ENCODE measurements at places on chromosomes 12 and 14.

GRCh38 chr12:93722835-93723567, 45.8 kb downstream of the CRADD start:
- DNase-seq = no peak

GRCh38 chr12:113092607-113093408, 36.3 kb downstream of the DTX1 start:
- no peak for DNase-seq

DNA sequence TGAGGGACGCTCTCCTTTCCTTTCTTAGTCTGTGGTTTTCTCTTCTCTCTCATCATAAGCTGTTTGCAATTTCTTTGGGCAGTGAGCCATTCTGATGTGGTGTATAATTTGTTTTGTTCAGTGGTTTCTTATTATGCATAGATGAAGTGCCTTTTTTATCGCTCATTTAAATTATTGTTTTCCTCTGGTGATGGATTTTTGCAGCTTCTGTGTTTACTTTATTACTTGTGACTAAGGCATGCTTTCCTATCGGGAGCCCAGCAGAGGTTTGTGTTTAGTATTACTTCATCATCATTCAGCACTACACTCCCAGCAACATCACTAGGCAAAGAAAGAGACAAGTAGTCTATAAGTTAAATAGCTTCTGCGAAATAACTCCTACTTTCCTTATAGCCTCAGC, 586.6 kb upstream of the NOVA1 start:
- DNase-seq = no peak

DNA sequence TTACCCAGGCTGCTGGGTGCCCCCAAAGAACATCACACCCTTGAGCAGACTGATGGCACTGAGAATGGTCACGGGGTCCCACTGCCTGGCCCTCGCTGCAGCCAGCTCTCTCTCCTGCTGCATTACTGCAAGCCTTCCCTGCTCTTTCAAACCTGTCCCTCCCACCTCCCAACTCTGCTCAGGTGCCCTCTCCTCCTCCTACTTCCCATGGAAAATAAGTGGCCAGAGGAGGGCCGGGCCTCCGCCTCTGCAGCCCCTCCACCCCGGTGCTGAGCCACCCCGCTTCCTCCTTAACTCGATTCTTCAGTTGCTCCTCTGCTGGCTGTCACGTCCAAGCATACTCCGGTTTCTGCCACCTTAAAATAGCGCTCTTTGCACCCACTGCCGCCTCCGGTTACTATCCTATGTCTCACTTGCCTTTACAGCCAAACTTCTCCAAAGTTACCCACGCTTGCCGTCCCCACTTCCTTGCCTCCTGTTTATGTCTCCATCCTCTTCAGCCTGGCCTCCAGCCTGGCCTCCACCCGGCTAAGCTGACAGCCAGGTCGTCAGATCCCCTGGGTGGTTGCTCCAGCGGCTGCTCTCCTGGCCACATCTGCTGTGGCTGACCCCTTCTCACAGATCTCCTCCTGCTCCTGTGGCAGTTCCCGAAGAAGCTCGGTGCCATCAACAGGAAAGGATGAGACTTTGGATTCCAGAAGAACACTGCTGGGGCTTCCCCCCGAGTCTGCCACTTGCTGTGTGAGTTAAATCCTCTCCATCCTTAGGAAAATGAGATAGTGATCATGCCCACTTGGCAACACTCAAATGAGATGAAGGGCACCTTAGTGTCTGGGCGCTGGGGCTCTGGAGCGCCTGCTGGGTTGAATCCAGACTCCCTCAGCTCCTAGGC, 7.7 kb downstream of the SMIM41 start:
- DNase-seq = no peak

- DNase-seq = no peak
Observed at GRCh38 chr12:106663385-106663784, 80.6 kb downstream of the RFX4 start.

DNA sequence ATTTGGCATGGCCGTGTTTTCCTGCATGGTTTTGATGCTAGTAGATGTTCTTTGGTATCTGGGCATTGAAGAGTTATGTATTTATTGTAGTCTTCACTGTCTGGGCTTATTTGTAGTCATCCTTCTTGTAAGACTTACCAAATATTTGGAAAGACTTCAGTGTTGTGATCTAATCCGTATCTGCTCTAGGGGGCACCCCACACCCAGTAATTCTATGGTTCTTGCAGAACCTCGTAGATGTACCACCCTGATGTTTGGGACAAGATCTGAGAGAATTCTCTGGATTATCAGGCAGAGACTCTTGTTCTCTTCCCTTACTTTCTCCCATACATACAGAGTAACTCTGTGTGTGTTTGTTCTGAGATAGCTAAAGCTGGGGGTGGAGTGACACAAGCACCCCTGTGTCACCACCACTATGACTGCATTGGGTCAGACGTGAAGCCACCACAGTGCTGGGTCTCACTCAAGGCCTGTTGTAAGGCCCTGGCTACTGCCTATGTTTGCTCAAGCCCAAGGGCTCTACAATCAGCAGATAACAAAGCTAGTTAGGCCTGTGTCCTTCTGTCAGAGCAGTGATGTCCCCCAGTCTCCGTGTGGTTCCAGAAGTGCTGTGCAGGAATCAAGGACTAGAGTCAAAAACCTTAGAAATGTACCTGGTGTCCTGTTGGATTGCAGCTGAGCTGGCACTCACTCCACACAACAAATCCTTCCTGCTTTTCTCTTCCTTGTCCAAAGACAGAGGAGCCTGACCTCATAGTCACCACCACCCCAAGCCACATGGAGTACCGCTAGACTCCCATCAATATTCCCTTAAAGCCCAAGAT, 9.6 kb downstream of the RDH16 start:
- no peak for DNase-seq

DNA sequence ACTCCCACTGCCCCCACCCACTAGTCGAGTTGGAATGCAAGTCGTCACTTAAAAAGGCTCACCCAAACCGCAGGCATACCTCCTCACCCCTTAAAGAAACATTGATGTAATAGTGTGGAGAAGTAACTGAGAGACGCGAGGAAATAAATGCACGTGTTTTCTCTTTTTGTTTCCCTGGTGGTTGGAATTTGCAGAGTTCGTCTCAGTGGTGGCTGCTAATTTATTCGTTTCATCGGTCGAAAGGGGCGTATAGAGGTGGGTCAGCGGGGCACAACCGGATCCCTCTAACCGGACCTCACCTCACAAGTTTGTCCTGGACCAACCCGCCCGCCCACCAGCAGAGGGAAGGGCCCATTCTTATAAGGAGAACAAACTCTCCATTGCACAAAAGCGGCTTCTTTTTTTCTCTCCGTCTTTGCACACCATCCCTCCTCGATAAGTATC, 5.0 kb upstream of the NPAS3 start:
- no peak for DNase-seq
